A549 treated with GW870086 at 1 μM for 4 hours (cell line): ENCODE measurements at places on chromosomes 2 and 18. TPM values are rescaled to one million over a fixed set of nuclear protein-coding genes. Genes with fewer than 3 reads are reported as not detected.

Gene LTBP1
- total RNA-seq: 16.6 to 28.1 TPM (median 24.7 TPM) in 5 replicates

Gene AQP12B
- total RNA-seq: not detected in 5 replicates

Gene GREB1L
- 1.8 to 4.5 TPM (median 3.4 TPM) in 5 replicates for total RNA-seq

Gene CNTNAP5
- total RNA-seq: not detected in 5 replicates

Gene CDKL4
- total RNA-seq: 0.08 TPM in 1 of 5 replicates, not detected in the others

Gene PARD3B
- 0.70 to 1.4 TPM (median 0.88 TPM) in 5 replicates for total RNA-seq

Gene EN1
- 0.58 to 1.1 TPM (median 0.87 TPM) in 5 replicates for total RNA-seq

Gene SKOR2
- total RNA-seq: not detected in 5 replicates

Gene TUBA3D
- total RNA-seq: 0.59 to 2.3 TPM (median 0.94 TPM) in 5 replicates

Gene SMCHD1
- total RNA-seq: 13.3 to 18.6 TPM (median 14.6 TPM) in 5 replicates

Gene NPAS2
- total RNA-seq: 62.7 to 84.1 TPM (median 78.5 TPM) in 5 replicates

Gene LAMA1
- 0.13 to 0.30 TPM (median 0.15 TPM) in 5 replicates for total RNA-seq

Gene EDAR
- 0.03 to 0.08 TPM (median 0.06 TPM) in 4 of 5 replicates, not detected in the other for total RNA-seq
